Bronchial smooth muscle cell (primary cell): ENCODE measurements at places on chromosomes 13 and 19. TPM values are rescaled to one million over a fixed set of nuclear protein-coding genes. Genes with fewer than 3 reads are reported as not detected.

STX10 gene
- 76.8 and 92.4 TPM in 2 replicates for total RNA-seq

ACP7 gene
- total RNA-seq: 0.16 and 0.17 TPM in 2 replicates

CLEC4G gene
- total RNA-seq: not detected in 2 replicates

SLITRK6 gene
- under 0.01 and 4.6 TPM in 2 replicates for total RNA-seq

LSM14A gene
- total RNA-seq: 76.6 and 124 TPM in 2 replicates

PSG1 gene
- total RNA-seq: under 0.01 and 0.17 TPM in 2 replicates

RELB gene
- 3.3 and 6.9 TPM in 2 replicates for total RNA-seq

ZNF260 gene
- total RNA-seq: 6.9 and 12.6 TPM in 2 replicates

PCDH20 gene
- total RNA-seq: not detected in 2 replicates

GJB2 gene
- 1.3 and 2.2 TPM in 2 replicates for total RNA-seq

ZNF616 gene
- total RNA-seq: 9.0 and 12.2 TPM in 2 replicates

GPR18 gene
- total RNA-seq: not detected in 2 replicates

SLC1A6 gene
- not detected in 2 replicates for total RNA-seq

MRPL4 gene
- total RNA-seq: 12.0 and 14.7 TPM in 2 replicates

LILRB5 gene
- total RNA-seq: not detected in 2 replicates

CYSLTR2 gene
- under 0.01 TPM in 1 of 2 replicates, not detected in the other for total RNA-seq

CLDND2 gene
- not detected in 2 replicates for total RNA-seq

TEX29 gene
- 0.17 and 0.32 TPM in 2 replicates for total RNA-seq

ZNF665 gene
- 5.4 and 5.9 TPM in 2 replicates for total RNA-seq

KXD1 gene
- total RNA-seq: 46.8 and 48.9 TPM in 2 replicates

ADAMTSL5 gene
- total RNA-seq: 3.9 and 4.7 TPM in 2 replicates

GRK1 gene
- not detected in 2 replicates for total RNA-seq

SYDE1 gene
- total RNA-seq: 10.1 TPM in 2 replicates

SMIM44 gene
- not detected in 2 replicates for total RNA-seq

CAPN12 gene
- 0.16 and 0.26 TPM in 2 replicates for total RNA-seq

GJA3 gene
- total RNA-seq: 15.8 and 21.3 TPM in 2 replicates

SYT5 gene
- 0.09 and 0.16 TPM in 2 replicates for total RNA-seq

CD209 gene
- not detected in 2 replicates for total RNA-seq

ZNF607 gene
- 5.2 and 7.5 TPM in 2 replicates for total RNA-seq

LGI4 gene
- 0.47 and 0.52 TPM in 2 replicates for total RNA-seq

EVI5L gene
- 13.4 and 18.3 TPM in 2 replicates for total RNA-seq

RANBP3 gene
- total RNA-seq: 35.3 and 43.1 TPM in 2 replicates

PBX4 gene
- total RNA-seq: 2.2 and 3.0 TPM in 2 replicates

A1BG gene
- total RNA-seq: 13.9 and 19.7 TPM in 2 replicates

ASPDH gene
- not detected in 2 replicates for total RNA-seq

OR4F17 gene
- total RNA-seq: not detected in 2 replicates

PABPC3 gene
- total RNA-seq: under 0.01 and 0.17 TPM in 2 replicates

APLP1 gene
- 6.0 and 11.0 TPM in 2 replicates for total RNA-seq

ERICH6B gene
- not detected in 2 replicates for total RNA-seq
